ENCODE measurements at places on chromosomes 6 and 20. TPM values are rescaled to one million over a fixed set of nuclear protein-coding genes. Genes with fewer than 3 reads are reported as not detected.

Gene WASF1
- 116 TPM for total RNA-seq

Gene RIPOR2
- total RNA-seq: 21.4 TPM

Gene STXBP5
- total RNA-seq: 104 TPM

Gene EDN3
- total RNA-seq: 2.2 TPM

Gene SLC26A8
- 3.2 TPM for total RNA-seq

All from temporal lobe (tissue), 4 donors.